HFF-Myc (cell line): ENCODE measurements at places on chromosomes 7 and 10.

GRCh38 chr7:5709347-5709950 is 72.0 kb downstream of the RNF216 start:
- DNase-seq = no peak

- DNase-seq = no peak
These were observed 209.5 kb upstream of the ZMIZ1 start for GRCh38 chr10:78859266-78859665.

DNA sequence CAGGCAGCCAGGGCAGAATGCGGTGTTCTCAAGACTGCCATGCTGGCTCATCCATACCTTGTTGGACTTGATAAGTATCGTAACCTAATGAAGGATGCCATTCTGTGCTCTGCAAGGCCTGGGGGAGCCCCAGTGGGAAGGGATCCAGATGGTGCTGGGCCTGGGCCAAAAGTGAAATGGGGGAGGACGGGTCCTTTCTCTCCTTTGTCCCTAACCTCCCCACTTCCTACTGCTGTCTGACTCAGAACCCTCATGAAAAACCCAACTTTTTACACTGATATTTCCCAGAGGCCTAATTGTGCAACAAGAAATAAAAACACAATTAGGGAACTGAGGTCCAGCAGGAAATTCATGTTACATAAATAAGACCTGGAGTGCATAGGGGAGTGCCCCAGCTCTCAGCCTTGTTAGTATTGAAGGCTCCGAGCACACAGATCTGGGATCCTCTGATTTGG is 193.7 kb upstream of the SVIL start:
- DNase-seq = no peak

- no peak for DNase-seq
These were observed 28.8 kb downstream of the PROSER2 start for GRCh38 chr10:11851910-11852309.

GRCh38 chr7:156223935-156224832 is 411.9 kb upstream of the SHH start:
- no peak for DNase-seq

GRCh38 chr10:91050371-91051034 is 129.6 kb upstream of the ANKRD1 start:
- DNase-seq = no peak

DNA sequence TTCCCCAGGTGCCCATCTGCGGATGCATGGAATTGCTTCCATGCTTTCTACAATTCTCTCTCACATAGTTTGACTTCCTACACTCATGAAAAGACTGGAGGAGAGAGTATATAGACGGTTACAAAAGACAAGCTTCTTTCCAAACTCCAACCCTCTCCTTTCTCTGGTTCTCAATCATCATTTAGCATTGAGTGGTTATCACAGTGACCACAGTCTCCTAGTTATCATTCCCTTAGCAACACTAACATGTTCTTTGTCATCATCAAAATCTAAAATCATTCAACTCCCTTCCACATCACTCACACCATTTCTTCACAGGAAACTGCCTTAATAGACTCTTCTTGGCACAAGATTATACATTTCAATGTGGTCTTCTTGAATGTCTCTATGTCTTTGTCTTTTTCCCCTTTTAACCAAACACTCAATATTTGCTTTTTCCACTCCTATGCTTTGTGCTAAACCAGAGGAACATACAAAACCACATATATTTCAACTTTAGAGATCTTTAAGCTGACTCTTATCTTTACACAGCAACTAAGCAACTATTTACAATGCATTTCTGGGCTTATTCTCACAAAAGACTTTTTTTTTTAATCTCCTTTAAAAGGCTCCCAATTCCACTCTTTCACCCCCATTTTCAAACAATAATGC is 126.3 kb downstream of the CNOT4 start:
- DNase-seq = no peak

DNA sequence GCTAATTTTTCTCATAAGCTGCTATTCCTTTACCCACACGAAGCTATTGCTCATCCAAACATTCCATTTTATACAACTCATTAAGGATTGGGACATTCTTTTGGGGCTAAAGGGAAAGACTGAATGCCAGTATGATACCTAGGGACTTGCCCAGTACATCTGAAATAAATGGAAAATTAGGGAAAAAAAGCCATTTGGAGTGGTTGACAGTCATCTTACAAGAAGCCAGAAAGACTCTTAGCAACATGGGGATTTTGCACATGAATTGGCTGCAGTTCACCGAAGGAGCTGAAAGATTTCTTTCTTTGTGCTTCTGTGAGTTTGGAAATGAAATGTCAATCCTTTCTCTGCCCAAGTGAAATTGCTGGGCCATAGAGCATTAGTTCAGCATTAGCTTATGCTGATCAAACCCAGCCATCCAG is 43.3 kb upstream of the MTURN start:
- no peak for DNase-seq
